Mucosa of gallbladder (tissue), 1 donor: ENCODE measurements at places on chromosomes 12 and 14. TPM values are rescaled to one million over a fixed set of nuclear protein-coding genes. Genes with fewer than 3 reads are reported as not detected.

- DNase-seq, result no peak
Observed at GRCh38 chr12:39331539-39332261, 111.2 kb downstream of the KIF21A start.

DNA sequence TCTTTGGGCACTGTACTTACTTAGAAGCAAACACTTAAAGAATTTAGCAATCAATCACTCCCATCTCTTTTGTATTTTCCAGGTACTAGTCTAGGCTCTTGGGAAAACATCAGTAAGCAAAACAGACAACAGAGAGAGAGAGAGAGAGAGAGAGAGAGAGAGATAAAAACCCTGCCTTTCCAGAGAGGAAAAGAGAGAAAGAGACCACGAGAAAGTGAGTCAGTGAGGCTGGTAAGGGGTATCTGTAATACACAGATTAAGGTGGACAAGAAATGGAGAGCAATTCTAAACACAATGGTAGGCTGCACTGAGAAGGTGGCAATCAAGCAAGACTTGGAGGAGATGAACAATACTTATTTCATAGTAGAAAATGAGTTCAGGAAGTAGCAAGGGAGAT lies 119.9 kb upstream of the OVCH1 start:
- DNase-seq, result no peak

DNA sequence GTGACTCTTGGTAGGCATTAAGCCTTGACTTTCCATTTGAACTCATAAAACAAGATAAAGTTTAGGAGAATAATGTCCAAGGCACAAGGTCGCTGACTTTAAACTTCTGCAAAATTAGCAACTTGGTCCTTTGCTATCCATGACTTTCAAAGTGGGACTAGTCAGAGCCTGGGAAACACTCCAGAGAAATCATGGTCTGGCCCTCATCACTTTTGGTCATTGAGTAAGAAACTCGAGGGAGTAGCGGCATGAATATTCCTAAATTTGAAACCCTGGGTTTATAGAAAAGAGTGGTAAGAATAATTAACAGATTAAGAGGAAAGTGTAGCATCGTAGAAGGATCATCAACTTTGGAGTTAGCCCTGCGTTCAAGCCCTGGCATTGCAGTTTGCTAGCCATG lies 16.9 kb upstream of the APPL2 start:
- DNase-seq, result no peak

VPS29 gene
- 85.6 TPM for total RNA-seq

C12orf54 gene
- not detected for total RNA-seq
